ENCODE measurements at places on chromosomes 11 and 22.

DNA sequence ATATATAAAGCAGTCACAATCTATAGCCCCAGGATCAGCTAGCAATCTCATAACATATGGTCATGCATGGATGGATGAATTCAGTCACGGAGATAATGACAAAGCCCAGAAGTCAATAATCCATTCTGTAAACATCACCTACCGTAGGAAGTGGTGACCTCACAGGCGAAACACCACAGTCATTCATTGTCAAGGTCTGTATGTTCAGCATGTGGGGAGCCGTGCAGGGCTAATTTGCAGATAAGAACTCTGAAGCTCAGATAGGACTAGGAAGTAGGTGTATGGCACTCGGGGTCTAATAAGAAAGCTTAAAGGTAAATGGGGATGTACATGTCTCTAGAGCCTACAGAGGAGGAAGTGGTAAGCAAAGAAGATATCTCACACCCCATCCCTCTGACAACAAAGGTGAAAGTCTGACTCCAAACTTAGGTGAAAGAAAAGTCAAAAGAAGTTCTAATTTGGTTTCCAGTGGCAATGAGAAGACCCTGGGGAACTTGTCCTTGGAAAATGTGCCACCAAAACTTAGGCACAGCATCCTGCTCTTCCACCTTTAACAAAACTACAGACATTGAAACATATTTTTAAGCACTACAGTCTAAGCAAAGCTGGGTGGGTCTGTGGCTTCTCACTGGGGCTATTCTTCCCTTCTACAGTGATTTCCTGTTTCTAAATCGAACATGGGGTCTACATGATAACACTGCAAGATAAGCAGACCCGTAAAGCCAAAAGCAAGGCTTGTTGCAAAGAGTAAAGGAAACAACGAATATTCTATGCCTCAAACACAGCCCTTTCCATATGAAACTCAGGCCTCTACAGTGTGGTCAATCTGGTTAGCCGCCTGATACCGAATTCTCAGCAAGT, 5.2 kb downstream of the CRTAM start:
- no peak for DNase-seq

GRCh38 chr11:65152122-65152521, 17.8 kb upstream of the SYVN1 start:
- no peak for DNase-seq

GRCh38 chr11:126202646-126203359, 8.6 kb downstream of the RPUSD4 start:
- no peak for DNase-seq

GRCh38 chr22:44632541-44633396, 69.2 kb upstream of the PRR5 start:
- DNase-seq, result no peak

GRCh38 chr11:124863826-124864165, 1.4 kb upstream of the ROBO3 start:
- no peak for DNase-seq

- DNase-seq, result no peak
These were observed 62.1 kb downstream of the TCF20 start for GRCh38 chr22:42208362-42208761.

DNA sequence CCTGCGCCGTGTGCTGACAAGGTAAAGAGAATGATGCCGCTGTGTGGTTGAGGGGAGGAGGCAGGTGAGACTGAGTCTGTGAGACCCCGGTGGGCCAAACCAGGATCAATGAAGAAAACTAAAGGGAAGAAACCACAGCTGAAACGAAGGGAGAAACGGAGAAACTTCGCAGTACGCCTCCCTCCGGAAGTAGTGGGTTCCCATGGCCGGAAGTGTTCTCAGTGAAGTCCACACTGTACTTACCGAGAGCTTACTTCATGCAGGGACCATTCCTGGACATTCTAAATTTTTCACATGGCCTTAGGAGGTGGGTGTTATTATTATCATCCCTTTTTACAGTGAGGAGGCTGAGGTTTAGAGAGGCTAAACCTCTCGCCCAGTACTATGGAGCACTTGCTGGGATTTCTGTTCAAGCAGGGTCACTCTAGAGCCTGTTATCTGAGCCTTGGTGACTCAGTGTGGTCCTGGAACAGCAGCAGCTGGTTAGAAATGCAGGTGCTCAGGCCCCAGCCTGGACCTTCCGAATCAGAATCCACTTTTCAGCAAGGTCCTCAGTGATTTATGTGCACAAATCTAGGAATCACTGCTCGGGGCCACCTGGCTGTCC, 17.9 kb downstream of the CD5 start:
- DNase-seq, result no peak

DNA sequence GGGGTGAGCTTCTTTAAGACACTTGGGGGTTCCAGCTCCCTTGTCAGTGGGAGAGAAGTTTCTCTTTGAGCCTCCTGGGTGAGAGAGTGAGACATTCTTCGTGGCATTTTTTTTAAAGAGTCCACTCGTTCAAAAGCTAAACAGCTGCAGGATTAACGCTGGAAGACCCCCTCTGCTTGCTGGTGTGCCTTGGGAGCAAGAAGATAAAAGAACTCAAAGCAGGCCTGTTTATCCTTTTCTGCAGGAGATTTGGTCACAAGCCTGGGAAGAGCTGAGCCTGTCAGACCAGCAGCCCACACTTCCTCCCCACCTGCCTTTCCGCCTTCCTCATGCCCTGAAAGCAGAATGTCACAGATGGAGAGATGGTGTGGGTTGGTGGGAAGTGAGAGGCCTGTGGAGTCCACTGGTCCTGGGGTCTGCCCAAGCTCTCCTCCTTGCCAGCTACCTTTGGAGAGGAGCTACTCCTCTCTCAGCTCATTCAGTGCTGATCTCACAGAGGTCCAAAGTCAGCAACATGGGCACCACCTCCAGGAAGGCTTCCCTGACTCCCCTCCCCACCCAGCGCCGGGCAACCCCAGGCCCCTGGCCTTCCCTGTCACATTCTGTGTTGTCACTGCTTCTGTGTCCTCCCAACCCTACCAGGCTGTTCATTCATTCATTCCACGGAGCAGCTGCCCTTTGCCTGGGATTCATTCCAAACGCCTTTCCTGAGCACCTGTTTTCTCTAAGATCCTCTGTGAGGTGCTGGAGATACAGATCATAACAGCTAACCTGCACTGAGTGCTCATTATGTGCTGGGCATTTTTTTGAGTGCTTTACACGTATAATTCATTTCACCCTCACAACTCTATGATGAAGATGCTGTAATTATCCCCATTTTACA, 6.7 kb downstream of the GDPD5 start:
- no peak for DNase-seq

DNA sequence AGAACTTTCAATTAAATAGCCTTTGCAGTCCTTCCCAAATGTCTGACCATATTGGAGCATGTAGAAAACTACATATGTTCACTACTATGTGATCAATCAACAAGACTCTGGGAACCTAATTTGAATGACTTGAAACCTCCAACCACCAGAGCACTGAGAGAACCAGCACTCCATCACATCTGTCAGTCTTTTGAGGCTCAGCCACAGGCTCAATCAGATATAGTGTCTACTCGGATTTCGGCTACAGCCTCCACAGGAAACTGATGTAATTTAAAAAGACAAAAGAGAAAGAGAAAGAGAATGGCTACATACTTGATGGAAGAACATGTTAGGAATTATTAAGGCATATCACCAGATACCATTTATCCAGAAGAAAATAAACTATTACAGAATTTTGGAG, 859.0 kb downstream of the FAM181B start:
- no peak for DNase-seq
